HCT116 (cell line): ENCODE measurements at places on chromosomes 2 and 18. TPM values are rescaled to one million over a fixed set of nuclear protein-coding genes. Genes with fewer than 3 reads are reported as not detected.

The CCDC102B gene
- total RNA-seq: 1.9 TPM

The HOXD13 gene
- not detected for total RNA-seq

The IL18R1 gene
- total RNA-seq: 1.5 TPM

The SNED1 gene
- total RNA-seq: 9.6 TPM

The ALK gene
- not detected for total RNA-seq

The SGO2 gene
- total RNA-seq: 25.4 TPM

The CHRNG gene
- total RNA-seq: not detected

The RRM2 gene
- total RNA-seq: 330 TPM

DNA sequence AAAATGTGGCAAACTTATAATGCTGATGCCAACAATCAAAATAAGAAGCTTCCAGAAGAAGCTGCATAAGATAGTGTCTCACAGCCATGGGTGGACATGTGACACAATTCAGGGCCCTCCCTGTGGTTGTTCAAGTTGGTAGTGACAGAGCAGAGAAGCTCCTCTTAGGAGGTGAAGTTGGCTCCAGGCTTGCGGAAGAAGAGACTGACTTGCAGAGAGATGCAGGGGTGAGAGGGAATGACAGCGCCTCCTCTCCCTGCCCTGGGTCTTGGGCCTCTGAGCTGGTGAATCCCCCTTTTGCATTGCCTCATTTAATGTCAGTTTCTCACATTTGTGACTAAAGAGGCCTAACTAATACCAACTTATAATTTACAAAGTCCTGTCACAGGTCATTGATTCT is 23.0 kb upstream of the RHOB start:
- no peaks in the 10 kb centered on the region for H3K27me3 ChIP-seq
- no peak overlapping the region for H3K27ac ChIP-seq
- DNase-seq: no peak
- H3K4me1 ChIP-seq: no peaks in the 10 kb centered on the region

GRCh38 chr2:103773884-103774283 is 1012.1 kb downstream of the TMEM182 start:
- no peak overlapping the region for H3K27ac ChIP-seq
- H3K36me3 ChIP-seq: no peaks in the 10 kb centered on the region
- no peaks in the 10 kb centered on the region for H3K4me1 ChIP-seq
- no peaks in the 10 kb centered on the region for H3K27me3 ChIP-seq
- H3K4me3 ChIP-seq: no peak overlapping the region

- DNase-seq: no peak
- H3K4me1 ChIP-seq: no peaks in the 10 kb centered on the region
- H3K36me3 ChIP-seq: no peaks in the 10 kb centered on the region
- H3K4me3 ChIP-seq: no peak overlapping the region
- no peaks in the 10 kb centered on the region for H3K27me3 ChIP-seq
- H3K27ac ChIP-seq: no peak overlapping the region
These were observed 329.0 kb downstream of the PTPRM start for GRCh38 chr18:7896161-7896560.

DNA sequence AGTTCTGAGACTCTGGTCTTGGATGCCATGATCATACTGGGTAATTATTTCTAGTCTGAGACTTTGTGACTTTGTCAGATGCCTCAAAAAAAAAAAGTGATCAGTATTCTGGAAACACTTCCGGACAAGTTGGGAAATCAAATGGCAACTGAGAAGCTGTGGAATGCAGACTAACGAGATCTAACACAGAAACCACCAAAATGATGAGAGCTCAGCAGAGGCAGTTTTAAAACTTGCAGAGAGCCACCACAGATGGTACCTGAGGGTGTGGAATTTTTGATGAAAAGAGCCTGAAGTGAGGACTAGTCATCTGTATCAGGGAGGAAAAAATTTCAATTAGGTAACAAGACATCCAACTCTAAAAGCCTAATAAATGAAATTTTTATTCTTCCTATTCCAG is 5.5 kb upstream of the GPR75 start:
- no peak overlapping the region for H3K27ac ChIP-seq
- no peaks in the 10 kb centered on the region for H3K27me3 ChIP-seq
- DNase-seq: no peak
- H3K4me3 ChIP-seq: no peak overlapping the region

- H3K27ac ChIP-seq: no peak overlapping the region
- no peak for DNase-seq
- no peaks in the 10 kb centered on the region for H3K27me3 ChIP-seq
- H3K4me3 ChIP-seq: no peak overlapping the region
These were observed 67.3 kb downstream of the KYNU start for GRCh38 chr2:142944721-142945120.

DNA sequence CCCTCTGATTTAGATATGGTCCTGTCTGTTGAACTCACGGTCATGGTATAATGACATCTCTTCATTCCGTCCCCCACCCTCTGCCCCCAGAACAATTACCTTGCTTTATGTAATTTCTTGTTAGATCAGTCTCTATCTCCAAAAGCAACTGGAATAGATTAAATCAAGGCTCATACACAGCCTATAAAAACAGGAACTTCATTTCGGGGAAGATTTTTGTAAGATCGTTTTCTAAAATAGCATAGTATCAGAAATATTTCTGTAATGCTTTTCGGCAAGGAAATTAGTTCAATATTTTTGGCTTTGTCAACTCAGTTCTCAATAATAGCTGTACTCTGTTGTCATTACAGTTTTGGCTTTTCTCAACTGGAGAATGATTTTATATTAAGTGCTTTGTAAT is 157.2 kb downstream of the FMNL2 start:
- no peak overlapping the region for H3K27ac ChIP-seq
- H3K4me1 ChIP-seq: peaks cover 42% of the 10 kb centered on the region
- DNase-seq: no peak
- H3K4me3 ChIP-seq: no peak overlapping the region

DNA sequence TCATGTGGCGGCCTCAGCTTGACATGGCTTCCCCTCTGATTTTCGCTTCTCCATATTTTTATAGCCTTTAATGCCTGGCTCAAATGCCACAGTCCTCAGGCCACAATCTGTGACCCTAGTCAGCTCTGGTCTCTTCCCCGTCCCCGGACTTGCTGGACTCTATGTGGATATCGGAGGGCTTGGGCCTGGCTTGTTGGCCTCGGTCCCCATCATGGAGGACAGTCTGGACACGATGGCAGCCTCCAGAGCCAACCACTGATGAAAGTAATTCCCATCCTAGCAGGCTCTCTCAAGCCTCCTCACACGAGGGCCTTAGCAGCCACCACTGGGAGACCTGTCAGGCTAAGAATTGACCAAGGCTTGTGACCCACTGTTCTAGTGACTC is 61.6 kb downstream of the LPIN1 start:
- H3K27ac ChIP-seq: no peak overlapping the region
- no peaks in the 10 kb centered on the region for H3K4me1 ChIP-seq
- H3K36me3 ChIP-seq: no peaks in the 10 kb centered on the region; the same call in 1 of the 2 replicates
- no peak overlapping the region for H3K4me3 ChIP-seq
- H3K27me3 ChIP-seq: no peaks in the 10 kb centered on the region
- no peak for DNase-seq

DNA sequence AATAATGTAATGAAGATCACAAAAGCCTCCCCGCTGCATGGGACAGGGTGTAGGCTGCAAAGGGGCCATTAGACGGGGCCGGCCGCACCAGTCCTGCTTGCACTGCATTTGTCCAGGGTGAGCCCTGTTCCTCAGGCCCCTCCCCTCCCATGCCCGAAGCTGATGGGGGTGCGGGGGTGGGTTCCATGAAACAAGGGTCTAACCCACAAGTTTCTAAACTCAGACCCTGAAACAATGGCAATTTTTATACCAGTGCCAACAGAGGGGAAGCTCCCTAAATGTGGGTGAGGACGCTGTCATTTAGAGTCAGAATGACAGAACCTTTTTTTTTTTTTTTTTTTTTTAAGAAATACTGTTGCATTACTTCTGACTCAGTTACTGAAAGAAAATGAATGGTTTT is 39.7 kb downstream of the HS6ST1 start:
- H3K4me3 ChIP-seq: no peak overlapping the region
- H3K27ac ChIP-seq: no peak overlapping the region
- H3K4me1 ChIP-seq: no peaks in the 10 kb centered on the region

DNA sequence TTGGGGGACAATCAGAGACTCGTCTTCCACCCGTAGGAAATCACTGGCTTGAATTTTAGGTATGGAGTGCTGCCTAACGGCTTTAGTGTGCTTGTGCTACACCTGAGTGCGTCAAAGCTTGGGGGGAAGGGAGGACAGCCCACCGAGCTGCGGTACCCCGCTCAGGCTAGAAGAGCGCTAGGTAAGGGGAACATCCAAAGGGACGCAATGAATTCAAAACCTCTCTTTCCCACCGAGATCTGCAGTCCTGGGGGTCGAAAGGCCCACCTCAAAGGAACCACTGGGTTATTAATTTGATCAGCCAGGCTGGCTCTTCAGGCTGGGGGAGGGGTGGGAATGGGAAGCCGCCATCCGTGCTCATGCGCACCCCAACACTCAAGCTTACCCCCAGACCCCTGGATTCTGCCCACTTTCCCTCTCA is 2.7 kb downstream of the EPHA4 start:
- no peak overlapping the region for H3K27ac ChIP-seq
- no peak overlapping the region for H3K4me3 ChIP-seq
- H3K4me1 ChIP-seq: no peaks in the 10 kb centered on the region; the same call in 1 of the 2 replicates
- H3K27me3 ChIP-seq: peaks cover 8% of the 10 kb centered on the region

GRCh38 chr2:20616341-20616871 is 34.5 kb downstream of the HS1BP3 start:
- H3K4me3 ChIP-seq: no peak overlapping the region
- no peak overlapping the region for H3K27ac ChIP-seq
- no peak for DNase-seq
- no peaks in the 10 kb centered on the region for H3K27me3 ChIP-seq
- H3K36me3 ChIP-seq: no peaks in the 10 kb centered on the region
- peaks cover 43% of the 10 kb centered on the region for H3K4me1 ChIP-seq

DNA sequence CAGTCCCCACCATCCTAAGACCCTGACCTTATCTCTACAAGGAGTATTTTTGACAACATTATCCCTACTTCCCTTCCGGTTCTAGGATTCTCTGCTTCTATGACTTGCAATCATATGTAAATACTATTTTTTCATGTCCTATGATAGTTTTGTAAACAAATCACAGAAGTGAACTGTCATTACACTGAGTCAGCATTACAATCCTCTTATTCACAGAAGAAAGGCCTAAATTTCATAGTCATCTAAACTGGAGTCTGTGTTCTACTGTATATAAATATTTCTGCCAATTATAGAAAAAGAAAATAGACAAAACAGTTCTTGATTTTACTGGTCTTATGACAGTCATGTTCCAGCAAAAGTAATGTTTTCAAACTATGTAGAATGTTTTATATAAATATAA is 265.1 kb downstream of the NCKAP5 start:
- H3K4me1 ChIP-seq: no peaks in the 10 kb centered on the region
- H3K27ac ChIP-seq: no peak overlapping the region
- H3K36me3 ChIP-seq: no peaks in the 10 kb centered on the region

DNA sequence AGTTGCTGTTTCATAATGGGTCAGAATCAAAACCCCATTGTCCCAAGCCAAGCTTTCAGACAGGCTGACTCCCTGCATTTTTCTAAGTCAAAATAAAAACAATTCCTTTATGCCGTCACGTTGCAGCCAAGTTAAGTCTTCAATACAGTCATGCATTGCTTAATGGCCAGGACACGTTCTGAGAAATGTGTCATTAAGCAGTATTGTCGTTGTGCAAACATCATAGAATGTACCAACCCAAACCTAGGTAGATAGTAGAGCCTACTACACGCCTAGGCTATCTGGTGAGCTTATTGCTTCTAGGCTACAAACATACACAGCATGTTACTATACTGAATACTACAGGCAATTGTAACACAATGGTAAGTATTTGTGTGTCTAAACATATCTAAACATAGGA is 160.4 kb upstream of the FOSL2 start:
- no peaks in the 10 kb centered on the region for H3K27me3 ChIP-seq
- no peaks in the 10 kb centered on the region for H3K4me1 ChIP-seq
- H3K27ac ChIP-seq: no peak overlapping the region
- no peaks in the 10 kb centered on the region for H3K36me3 ChIP-seq

- peaks cover under 1% of the 10 kb centered on the region; the same call in 1 of the 2 replicates for H3K36me3 ChIP-seq
- no peak for DNase-seq
- peak overlapping the region; percentile 93 for H3K27ac ChIP-seq
These were observed 693 bp downstream of the ORC2 start for GRCh38 chr2:200962811-200963123.

GRCh38 chr2:128416806-128417205 is 98.1 kb upstream of the HS6ST1 start:
- no peaks in the 10 kb centered on the region for H3K36me3 ChIP-seq
- H3K27ac ChIP-seq: no peak overlapping the region
- no peaks in the 10 kb centered on the region for H3K4me1 ChIP-seq
- H3K4me3 ChIP-seq: no peak overlapping the region
- H3K27me3 ChIP-seq: peaks cover 9% of the 10 kb centered on the region; the same call in 1 of the 2 replicates

- peak overlapping the region; percentile 95 for H3K27ac ChIP-seq
- peaks cover 2% of the 10 kb centered on the region; the same call in 1 of the 2 replicates for H3K4me1 ChIP-seq
- no peak overlapping the region for H3K4me3 ChIP-seq
These were observed 46.1 kb downstream of the STPG4 start for GRCh38 chr2:47109007-47109375.

- no peak for DNase-seq
- no peaks in the 10 kb centered on the region for H3K36me3 ChIP-seq
- H3K27me3 ChIP-seq: no peaks in the 10 kb centered on the region
- H3K4me1 ChIP-seq: no peaks in the 10 kb centered on the region
- H3K27ac ChIP-seq: no peak overlapping the region
- H3K4me3 ChIP-seq: no peak overlapping the region
These were observed 1045.2 kb upstream of the NRXN1 start for GRCh38 chr2:52077159-52077558.

GRCh38 chr2:204277226-204277625 is 268.0 kb upstream of the PARD3B start:
- no peak overlapping the region for H3K27ac ChIP-seq
- no peak for DNase-seq
- H3K4me3 ChIP-seq: no peak overlapping the region
- H3K4me1 ChIP-seq: no peaks in the 10 kb centered on the region

DNA sequence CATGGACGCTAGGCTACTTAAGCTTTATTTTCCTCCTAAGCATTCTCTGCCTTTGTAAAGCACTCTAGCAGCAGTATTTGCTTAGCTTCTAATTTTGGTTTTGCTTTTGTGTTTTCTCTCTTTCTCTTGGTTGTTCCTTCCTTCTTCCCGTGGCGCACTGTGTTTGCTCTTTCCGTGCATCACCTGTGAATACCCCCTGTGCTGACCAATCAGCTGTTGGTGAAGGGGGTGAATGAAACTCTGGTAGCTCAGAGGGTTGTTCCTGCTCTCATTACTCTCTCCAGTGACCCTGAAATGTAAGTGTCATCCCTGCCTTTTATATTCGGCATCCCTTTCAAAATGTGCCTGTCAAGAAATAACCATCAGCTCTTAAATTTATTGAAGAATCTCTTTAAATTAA is 45.5 kb upstream of the TNFRSF11A start:
- no peak overlapping the region for H3K4me3 ChIP-seq
- H3K27ac ChIP-seq: no peak overlapping the region
- DNase-seq: no peak
- H3K27me3 ChIP-seq: no peaks in the 10 kb centered on the region
- H3K4me1 ChIP-seq: peaks cover 15% of the 10 kb centered on the region

- H3K36me3 ChIP-seq: no peaks in the 10 kb centered on the region
- H3K27me3 ChIP-seq: peaks cover 37% of the 10 kb centered on the region
- no peak overlapping the region for H3K4me3 ChIP-seq
These were observed 175.8 kb downstream of the LOXHD1 start for GRCh38 chr18:46481048-46481846.

GRCh38 chr2:36486521-36487044 is 111.4 kb downstream of the FEZ2 start:
- peak overlapping the region; percentile 16; the same call in 1 of the 2 replicates for H3K27ac ChIP-seq
- peaks cover 4% of the 10 kb centered on the region; the same call in 1 of the 2 replicates for H3K36me3 ChIP-seq
- H3K4me3 ChIP-seq: no peak overlapping the region
- DNase-seq: no peak
- H3K4me1 ChIP-seq: peaks cover 53% of the 10 kb centered on the region
- H3K27me3 ChIP-seq: no peaks in the 10 kb centered on the region

GRCh38 chr2:69659941-69660483 is 16.5 kb upstream of the AAK1 start:
- H3K27ac ChIP-seq: no peak overlapping the region
- H3K36me3 ChIP-seq: no peaks in the 10 kb centered on the region
- H3K27me3 ChIP-seq: no peaks in the 10 kb centered on the region
- no peaks in the 10 kb centered on the region for H3K4me1 ChIP-seq
- DNase-seq: no peak
